ENCODE measurements at places on chromosomes 6 and 20.

- no peak for DNase-seq
These were observed 9.8 kb downstream of the PGM3 start for GRCh38 chr6:83183082-83183828.

DNA sequence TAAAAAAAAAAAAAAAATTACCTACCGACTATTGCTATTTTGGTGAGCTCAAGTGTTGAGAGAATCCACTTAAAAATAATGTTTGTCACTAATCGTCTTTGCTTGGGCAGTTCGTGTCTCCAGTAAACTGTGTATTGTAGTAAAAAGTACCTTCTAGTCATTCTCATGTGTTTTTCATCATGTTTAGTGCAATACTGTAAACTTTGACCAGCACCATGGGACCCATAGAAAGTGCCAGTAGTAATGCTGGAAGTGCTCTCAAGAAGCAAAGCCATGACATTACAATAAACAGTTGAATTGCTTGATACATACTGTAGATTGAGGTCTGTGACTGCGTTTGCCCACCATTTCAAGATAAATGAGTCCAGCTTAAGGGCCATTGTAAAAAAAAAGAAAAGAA, 395.2 kb downstream of the BCKDHB start:
- no peak for DNase-seq

DNA sequence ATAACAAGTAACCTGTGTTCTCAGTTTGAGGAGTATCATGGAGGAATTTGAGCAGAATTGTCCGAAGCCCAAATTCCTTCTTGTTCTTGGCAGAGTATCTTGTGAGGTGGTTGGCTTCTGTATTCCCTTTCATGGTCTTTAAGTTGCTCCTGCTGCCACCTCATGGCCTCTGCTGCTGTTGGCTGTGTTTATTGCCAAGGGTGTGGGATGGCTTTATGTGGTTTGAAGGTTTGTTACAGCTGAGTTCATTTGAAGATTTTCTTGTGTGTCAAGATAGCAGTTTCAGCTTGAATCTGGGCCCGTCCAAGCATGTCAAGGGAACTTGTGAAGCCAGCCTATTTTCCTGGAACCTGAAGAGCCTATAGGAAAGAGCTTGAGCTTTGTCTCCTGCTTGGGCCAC, 20.2 kb upstream of the TTK start:
- DNase-seq, result peak; percentile 14

DNA sequence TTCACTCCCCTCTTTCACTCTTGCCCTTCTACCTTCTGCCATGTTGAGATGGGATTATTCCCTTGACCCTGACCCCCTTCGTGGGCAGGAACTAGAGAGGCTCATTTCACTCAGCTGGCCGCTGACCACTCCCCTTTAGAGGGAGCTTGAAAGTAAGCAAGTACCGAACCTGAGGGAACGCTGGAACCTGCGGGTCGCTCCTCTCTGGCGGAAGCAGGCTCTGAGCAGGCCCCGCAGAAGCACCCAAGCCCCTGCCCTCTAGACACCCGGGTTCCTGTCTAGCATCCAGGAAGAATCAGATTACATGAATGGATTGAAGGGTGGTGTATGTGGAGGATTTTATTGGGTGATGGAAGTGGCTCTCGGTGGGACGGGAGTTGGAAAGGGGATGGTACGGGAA, 11.9 kb upstream of the MYCT1 start:
- no peak for DNase-seq

GRCh38 chr6:170424604-170425126, 118.1 kb downstream of the FAM120B start:
- DNase-seq, result no peak

GRCh38 chr20:23303325-23304102, 47.1 kb upstream of the NXT1 start:
- DNase-seq, result no peak

DNA sequence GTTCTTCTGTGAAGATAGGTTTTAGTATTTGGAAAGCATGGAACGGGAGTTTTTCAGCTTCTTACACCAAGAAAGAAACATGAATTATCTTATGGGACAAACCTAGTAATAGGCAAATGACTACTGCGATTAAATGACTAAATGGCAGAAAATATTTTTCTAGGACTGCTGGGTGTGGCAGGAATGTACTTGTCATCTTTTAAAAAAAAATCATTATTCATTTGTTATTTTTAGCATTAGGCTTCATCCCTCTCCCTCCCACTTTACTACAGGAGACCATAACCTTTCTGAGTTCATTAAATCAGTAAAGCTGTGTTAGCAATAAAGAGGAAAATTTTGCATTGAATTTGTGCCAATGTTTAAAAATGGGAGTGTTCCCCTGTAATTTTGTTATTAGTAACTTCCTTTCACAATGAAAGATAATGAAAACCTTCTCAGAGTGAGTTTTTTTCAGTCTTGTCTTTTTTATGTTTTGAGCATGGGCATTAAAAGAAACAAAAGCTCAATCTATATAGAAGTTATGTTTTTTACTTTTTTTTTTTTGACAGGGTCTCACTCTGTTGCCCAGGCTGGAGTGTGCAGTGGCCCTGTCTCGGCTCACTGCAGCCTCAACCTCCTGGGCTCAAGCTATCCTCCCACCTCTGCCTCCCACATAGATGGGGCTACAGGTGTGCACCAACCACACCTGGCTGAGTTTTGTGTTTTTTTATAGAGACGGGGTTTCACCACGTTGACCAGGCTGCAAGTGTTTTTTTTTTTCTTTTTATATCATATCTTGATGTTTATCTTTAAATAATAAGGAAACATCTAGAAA, 105.6 kb upstream of the CLDN20 start:
- DNase-seq, result no peak

- no peak for DNase-seq
These were observed 37.0 kb downstream of the CDKAL1 start for GRCh38 chr6:20571261-20571660.

GRCh38 chr6:15073883-15074465, 171.9 kb upstream of the JARID2 start:
- no peak for DNase-seq

DNA sequence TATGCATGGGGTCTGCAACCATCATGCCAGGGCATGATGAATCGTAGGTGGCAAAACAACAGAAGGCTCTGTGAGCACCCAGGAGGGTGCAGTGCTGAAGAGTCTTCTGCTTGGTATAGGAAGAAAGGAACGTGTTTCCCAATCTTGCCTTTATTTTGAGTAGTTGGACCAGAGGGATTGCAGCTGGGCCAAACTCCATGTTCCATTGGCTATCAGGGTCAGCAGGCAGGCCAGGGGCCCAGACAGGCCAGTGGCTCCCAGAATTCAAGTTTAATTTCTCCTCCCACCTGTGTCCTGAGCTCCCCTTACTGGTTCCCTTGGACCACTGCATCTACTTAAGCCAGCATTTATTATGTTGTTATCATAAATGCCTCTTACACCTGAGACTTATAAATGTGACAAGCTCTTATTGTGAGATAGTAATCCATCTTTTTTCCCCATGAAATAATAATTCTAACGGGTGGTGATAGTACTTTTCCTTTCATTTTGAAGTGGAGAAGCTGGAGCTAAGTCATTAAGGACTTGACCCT, 918 bp upstream of the TRIM38 start:
- DNase-seq, result peak; percentile 31

DNA sequence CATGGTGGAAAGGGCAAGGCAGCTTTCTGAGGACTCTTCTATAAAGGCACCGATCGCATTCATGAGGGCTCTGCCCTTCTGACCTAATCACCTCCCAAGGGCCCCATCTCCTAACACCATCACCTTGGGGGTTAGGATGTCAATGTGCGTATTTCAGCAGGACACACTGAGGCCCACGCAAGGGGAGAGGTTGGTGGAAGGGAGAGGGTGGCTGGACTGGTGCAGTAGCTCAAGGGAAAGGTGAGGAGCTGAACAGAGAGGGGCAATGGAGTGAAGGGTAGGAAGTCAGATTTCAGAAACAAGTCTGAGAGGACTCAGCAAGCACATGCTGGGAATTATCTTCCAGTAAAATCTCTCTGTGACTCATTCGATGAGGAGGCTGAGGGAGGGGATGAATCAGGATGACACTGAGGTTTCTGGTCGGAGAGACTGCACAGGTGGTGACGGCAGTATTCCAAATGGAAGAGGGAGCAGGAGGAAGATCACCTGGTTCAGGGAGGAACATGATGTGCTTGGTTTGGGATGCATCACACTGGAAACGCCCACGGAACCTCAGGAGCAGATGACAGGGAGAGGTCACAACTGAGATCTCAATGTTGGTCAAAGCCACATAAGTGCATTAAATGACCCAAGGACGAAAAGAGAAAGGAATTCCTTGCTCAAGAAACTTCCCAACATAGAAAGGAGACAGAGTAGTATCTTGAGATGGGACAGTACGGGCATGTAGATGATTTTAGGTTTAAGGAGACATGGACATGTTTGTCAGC, 67.1 kb downstream of the TFAP2A start:
- DNase-seq, result no peak

DNA sequence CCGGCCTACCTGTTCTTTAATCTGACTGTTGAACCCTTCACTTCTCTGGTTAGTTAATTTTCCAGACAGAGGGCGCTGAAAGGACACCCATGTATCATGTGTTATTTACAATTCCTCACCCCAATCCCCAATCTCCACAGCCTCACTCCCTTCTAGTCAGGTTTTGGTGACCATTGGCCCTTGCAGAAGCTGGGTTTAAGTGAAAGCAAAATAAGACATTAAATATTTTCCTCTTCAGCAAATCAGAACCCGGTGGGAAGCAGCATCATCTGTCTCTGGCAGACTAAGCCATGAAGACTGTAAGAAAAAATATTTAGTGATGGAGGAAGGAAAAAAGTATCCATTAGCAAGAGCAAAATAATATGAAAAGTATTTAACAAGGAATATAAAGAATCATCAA, 9.4 kb upstream of the HLA-DQA1 start:
- no peak for DNase-seq

- no peak for DNase-seq
These were observed 19.5 kb downstream of the NHLRC1 start for GRCh38 chr6:18102783-18103509.

GRCh38 chr20:3000852-3001523, 42.4 kb upstream of the GNRH2 start:
- DNase-seq, result no peak

DNA sequence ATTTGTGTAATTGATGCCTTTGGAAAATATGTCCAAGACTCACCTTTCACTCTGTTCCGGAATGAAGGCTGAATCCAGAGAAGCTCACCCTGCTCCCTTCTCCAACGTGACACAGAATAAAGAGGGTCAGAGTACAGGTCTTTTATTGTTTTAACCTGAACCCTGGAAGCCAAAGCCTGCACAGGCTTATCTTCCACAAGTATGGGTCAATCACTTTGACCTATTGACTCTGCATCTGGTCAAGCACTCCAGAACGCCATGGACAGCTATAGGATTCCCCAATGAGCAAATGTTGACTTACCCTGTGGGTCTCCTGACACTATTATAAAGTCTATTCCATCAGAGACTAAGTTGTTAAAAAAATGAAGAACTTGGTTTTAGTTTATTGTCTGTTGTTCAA, 158.4 kb upstream of the MYLIP start:
- DNase-seq, result peak; percentile 63

DNA sequence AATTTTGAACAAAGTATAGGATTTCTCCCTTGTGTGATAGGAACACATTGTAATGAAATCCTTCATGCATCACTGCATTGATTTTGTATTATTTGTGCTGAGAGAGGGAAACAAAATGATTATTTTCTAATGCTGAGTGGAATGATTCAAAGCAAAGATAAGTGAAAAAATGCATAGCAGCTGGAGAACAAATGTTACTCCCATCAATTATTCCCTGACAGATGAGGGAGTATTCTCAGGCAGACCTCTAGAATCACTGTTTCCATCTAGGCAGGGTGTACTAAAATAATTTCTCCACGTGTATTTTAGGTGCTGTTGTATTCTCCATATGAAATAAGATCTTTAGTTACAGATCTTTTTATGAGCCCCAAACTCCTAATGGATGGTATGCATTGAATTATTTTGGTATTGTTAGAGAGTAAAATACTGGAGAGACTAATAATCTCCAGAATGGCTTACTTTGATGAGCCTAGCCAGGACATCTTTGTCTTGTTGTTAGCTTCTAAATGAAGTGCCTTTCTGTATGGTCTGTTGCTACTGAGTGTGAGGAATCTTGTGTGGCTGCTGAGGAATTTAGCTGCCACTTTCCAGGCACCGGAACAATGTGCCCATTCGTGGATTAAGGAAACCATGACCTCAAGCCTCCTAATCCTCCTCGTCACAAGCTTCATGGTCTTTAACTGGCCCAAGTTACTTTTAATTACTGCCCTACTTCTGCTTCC, 39.6 kb downstream of the RNF217 start:
- no peak for DNase-seq

- no peak for DNase-seq
These were observed 18.0 kb downstream of the TFEB start for GRCh38 chr6:41717392-41717736.

DNA sequence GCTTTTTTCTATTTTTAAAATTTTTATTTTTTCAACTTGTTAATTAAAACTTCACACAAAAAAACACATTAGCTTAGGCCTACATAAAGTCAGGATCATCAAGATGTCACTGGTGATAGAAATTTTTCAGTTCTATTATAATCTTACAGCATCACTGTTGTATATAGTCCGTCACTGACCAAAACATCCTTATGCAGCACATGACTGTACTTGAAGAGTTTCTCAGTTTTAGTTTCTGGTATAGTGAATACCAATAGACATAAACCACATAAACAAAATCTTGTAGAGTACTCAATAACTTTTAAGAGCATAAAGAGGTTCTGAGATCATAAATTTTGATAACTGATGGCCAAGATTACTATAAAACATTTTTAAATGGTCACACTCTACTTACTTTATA, 71.8 kb downstream of the ASCC3 start:
- no peak for DNase-seq

DNA sequence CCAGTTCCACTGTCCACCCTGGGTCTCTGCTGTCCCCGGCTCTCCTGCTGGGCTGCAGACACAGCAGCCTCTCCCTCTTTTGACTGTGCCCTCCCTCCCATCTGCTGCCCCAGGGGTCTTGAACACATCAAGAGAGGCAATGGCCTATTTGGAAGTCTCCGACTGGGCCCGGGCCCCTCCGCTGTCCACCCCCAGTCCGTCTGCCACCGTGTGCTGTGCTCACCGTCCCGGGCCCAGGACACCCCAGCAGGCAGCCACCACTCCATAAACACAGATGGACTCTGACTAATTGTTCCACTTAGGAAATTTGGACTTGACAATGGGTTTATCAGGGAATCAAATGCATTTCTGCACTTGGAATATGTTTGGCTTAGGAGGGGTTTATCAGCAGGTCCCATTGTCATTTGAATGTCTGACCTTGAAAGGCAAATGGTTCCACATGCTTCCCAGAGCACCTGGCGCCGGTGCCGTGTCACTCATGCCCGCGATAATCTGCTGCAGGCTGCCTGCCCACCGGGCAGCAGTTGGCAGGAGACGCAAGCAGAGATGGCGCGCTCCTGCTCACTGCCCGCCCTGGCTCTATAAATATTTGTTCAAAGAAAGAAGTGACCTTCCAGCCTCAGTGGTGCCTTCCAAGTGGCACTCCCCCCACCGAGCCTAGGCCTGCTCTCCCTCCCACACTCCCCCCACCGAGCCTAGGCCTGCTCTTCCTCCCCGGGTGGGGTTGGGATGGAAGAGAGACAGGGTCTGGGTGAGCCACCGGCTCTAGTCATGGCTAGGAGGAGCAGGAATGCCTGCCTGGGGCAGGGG, 18.8 kb upstream of the FRMD1 start:
- no peak for DNase-seq

- DNase-seq, result peak; percentile 95
These were observed at the start of gene SYNCRIP for GRCh38 chr6:85642774-85643536. Gene SYNCRIP (minus strand): TSS chr6:85642886. CDS start chr6:85641439, 1,447 bp downstream.

- peak; percentile 85 for DNase-seq
These were observed 1.1 kb downstream of the SYNJ2 start for GRCh38 chr6:157982563-157983405.
